ENCODE measurements at places on chromosomes 11 and 22. TPM values are rescaled to one million over a fixed set of nuclear protein-coding genes. Genes with fewer than 3 reads are reported as not detected.

The GDPD4 gene
- not detected for total RNA-seq

- peaks cover 13% of the 10 kb centered on the region for H3K27me3 ChIP-seq
- H3K36me3 ChIP-seq: no peaks in the 10 kb centered on the region
- H3K27ac ChIP-seq: no peak overlapping the region
Observed at GRCh38 chr11:119749006-119749565, 20.1 kb upstream of the NECTIN1 start.

GRCh38 chr11:60657888-60658287 is 41.5 kb upstream of the MS4A8 start:
- H3K4me3 ChIP-seq: no peak overlapping the region
- H3K27me3 ChIP-seq: peaks cover 20% of the 10 kb centered on the region
- no peaks in the 10 kb centered on the region for H3K36me3 ChIP-seq
- H3K27ac ChIP-seq: no peak overlapping the region

DNA sequence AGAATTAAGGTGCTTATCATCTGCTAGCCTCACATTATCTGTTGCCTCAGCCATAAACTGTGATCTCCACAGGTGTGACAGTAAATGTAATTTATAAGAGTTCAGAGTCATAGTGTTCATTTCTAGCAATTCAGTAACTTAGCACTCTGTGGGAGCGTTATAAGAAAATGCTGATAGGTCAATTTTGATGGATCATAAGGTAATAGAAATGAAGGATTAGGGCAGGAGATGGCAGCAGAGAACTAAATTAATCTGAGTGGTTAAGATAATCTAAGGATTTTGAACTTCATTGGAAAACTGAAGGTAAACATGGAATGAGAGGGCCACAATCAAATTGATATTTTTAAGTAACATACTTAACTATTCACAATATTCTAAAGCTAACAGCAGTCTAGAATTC is 26.5 kb upstream of the SLC22A9 start:
- H3K27me3 ChIP-seq: peaks cover 31% of the 10 kb centered on the region
- no peaks in the 10 kb centered on the region for H3K36me3 ChIP-seq
- DNase-seq: no peak

DNA sequence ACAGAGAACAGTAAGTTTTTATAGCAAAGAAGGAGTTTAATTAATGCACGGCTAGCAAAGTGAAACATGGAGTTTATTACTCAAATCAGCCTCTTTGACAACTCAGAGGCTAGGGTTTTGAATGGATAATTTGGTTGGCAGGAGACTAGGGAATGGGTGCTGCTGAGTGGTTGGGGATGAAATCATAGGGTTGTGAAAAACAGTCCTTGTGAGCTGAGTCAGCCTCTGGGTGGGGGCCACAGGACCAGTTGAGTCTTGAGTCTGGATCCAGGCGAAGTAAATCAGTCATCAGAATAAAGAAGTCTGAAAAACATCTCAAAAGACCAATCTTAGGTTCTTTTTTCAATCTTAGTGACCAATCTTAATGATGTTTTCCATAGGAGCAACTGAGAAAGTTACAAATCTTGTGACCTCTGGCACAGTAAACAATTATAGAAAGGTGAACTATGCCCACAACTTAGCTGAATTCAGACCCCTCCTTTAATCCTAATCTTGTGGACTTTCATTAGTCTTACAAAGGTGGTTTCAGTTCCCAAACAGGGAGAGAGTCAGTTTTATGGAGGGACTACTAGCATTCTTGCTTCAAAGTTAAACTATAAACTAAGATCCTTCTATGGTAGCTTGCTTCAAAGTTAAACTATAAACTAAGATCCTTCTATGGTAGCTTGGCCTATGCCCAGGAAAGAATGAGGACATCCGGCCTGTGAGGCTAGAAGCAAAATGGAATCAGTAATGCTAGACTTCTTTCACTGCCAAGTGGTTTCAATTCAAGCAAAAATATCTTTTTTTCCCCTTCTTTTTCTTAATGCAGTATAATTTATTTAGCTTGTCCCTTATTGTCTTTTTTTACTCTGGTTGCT is 84.5 kb downstream of the AASDHPPT start:
- no peak overlapping the region for H3K27ac ChIP-seq
- H3K36me3 ChIP-seq: no peaks in the 10 kb centered on the region
- no peak overlapping the region for H3K4me3 ChIP-seq

DNA sequence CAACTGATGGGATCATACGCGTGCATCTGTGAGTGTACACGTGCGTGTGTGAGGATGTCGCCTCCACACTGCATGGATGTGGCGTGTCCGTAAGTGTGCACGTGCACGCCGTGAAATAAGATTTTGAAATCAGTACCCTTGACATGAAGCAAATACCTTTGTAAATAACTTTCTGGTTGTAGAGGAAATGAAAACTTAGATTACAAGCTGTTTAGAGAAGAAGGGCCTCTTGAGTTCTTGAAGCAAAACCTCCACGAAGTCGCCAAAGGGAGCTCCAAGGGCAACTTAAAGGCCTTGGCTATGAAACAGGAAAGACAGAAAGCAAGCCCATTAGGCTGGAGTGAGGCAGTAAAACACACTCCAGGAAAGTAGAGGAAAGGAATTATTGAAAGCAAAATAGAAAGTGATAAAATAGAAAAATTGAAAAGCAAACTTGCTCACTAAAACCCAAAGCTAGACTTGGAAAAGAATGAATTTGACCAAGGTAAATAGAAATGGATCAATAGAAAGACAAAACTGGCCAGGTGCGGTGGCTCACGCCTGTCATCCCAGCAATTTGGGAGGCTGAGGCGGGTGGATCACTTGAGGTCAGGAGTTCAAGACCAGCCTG is 29.7 kb upstream of the TOLLIP start:
- peaks cover 6% of the 10 kb centered on the region for H3K36me3 ChIP-seq
- H3K27me3 ChIP-seq: peaks cover 9% of the 10 kb centered on the region
- no peak overlapping the region for H3K27ac ChIP-seq
- peaks cover 11% of the 10 kb centered on the region for H3K4me1 ChIP-seq
- no peak overlapping the region for H3K4me3 ChIP-seq

DNA sequence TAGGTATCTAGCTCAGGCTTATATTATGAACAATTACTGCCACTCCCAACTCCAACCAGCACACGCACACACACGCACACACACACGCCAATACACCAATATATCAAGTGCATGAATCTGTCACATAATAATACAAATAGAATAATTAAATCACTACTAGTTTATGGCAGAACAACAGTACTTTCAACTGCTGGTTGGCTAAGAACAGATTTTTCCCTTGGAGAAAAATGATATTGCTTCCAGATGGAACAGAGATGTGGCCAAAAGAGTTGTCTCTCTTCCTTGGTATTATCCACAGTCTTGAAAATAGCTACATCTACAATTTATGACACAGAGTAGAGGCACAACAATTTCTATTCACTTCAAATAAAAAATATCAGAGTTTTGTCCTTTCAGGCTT is 538.3 kb upstream of the FAT3 start:
- DNase-seq: no peak
- H3K36me3 ChIP-seq: no peaks in the 10 kb centered on the region
- H3K27ac ChIP-seq: no peak overlapping the region

The TP53I11 gene
- 14.0 TPM for total RNA-seq

- peaks cover 7% of the 10 kb centered on the region for H3K4me1 ChIP-seq
- H3K27me3 ChIP-seq: no peaks in the 10 kb centered on the region
- H3K27ac ChIP-seq: no peak overlapping the region
Observed at GRCh38 chr11:16804104-16804947, 65.9 kb downstream of the C11orf58 start.

The OR10A5 gene
- total RNA-seq: not detected

DNA sequence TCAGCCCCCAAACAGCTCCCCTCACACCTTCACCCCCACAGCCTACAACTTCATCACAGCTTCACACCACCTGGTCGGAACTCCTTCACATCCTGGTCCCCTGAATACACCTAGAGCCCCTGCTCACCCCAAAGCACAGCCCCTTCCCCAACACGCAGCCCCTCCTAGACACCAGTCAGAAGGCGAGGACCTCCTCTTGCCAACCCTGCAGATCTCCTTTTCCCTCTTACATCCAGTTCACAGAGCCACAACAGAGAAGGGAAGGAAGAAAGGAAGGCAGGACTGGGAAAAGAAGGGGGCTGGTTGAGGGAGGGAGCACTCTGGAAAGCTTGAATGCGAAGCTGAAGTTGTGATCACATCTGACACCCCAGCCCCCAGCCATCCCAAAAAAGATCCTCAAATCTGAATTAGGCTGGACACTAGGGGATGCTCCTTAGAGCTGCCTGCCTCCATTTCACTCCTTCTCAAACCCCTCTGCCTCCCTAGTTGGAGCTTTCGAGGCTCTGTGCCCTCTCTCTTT is 629 bp downstream of the CCKBR start:
- H3K27me3 ChIP-seq: peaks cover 17% of the 10 kb centered on the region
- no peaks in the 10 kb centered on the region for H3K36me3 ChIP-seq
- DNase-seq: no peak
- H3K4me3 ChIP-seq: no peak overlapping the region

DNA sequence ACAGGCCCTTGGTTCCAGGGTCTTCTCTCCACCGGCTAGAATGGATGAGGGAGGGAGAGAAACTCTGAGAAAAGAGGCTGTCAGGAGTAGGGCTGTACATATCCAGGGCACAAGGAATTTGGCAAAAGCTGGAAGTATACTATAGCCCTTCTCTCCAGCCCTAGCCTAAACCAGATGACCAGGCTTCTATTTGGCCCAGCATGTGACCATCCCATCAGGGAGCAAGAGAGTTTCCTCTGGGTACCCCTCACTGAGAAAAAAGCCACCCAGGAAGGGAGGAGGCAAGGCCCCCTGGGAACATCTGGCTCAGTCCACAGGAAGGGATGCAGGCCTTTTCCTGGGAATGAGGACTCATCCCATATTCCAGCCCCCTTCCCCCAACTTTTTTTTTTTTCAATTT is 8.3 kb downstream of the CD44 start:
- peak overlapping the region; percentile 78 for H3K4me3 ChIP-seq
- H3K27me3 ChIP-seq: no peaks in the 10 kb centered on the region
- DNase-seq: no peak

- no peak overlapping the region for H3K4me3 ChIP-seq
- no peak for DNase-seq
- peaks cover 69% of the 10 kb centered on the region for H3K36me3 ChIP-seq
Observed at GRCh38 chr11:14809466-14809865, 82.6 kb downstream of the CYP2R1 start.

Data from activated naive CD8-positive, alpha-beta T cell treated with anti-CD3 and anti-CD28 coated beads for 36 hours (primary cell).